ENCODE measurements at places on chromosomes 1 and 21.

GRCh38 chr1:156379420-156380165 lies 10.6 kb downstream of the RHBG start:
- DNase-seq: no peak

DNA sequence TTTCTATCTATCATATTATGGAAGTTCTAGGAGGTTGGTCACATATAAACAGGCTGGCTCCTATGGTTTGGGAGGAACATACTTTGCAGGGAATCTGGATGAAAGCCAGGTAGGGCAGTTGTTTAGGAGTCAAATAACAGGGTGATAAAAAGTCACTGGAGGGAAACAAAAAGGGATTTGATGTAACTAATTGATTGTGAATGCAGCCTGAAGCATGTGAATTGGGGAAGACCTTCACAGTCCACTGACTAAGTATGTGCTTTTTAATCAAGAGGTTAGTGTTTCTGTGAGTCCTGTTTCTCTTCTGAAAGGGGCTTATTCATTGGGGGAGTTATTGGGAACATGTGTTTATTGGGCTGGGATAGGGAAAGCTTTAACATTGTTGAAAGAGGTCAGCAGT lies 41.3 kb downstream of the HMCN1 start:
- DNase-seq: no peak

- DNase-seq: no peak
Observed at GRCh38 chr1:172821609-172822274, 162.8 kb downstream of the FASLG start.

DNA sequence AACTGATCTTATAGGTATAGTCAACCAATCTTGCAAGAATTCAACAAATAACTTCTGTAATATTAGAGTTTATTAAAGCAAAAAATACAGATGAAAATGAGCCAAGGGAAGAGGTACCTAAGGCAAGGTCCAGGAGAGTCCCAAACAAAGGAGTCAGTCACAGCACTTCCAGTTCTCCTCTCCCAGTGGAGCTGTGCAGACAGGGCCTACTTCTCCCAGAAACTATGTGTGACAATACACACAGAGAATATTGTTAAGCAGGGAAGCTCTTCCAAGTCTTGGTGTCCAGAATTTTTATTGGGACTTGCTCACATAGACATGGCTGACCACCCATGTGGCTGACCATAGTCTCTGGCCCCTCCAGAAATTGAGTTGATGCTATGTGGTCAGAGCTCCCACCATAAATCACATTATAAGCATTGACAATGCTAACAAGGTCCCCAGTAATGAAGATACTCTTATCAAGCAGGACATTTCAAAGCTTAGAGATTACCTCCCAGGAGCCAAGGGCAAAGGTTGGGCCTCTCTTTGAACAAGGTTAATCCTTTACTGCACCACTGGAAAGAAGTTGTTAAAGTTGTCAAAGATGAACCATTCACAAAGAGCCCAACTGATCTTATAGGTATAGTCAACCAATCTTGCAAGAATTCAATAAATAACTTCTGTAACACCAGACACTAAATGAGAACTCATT lies 3.5 kb upstream of the CD244 start:
- DNase-seq: no peak

DNA sequence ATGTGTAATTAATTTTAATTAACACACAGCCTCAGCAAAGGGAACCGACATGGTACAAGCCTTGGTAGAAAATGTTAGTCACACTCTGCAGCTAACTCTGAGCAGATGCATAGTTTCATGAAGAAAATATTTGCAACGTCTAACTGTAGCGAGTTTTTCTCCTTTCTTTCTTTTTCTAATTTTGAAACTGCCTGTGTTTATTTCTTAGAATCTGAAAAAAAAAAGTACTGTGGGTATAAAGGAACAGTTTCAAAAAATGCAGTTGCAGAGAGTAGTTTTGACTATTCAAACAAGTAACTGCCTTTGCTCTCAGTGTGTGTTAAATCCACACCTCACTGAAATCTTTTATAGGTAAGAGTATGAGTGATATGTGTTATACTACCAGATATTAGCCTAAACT lies 149.9 kb upstream of the C1orf105 start:
- no peak for DNase-seq

- no peak for DNase-seq
Observed at GRCh38 chr1:89607156-89607555, 25.8 kb upstream of the LRRC8C start.

- no peak for DNase-seq
Observed at GRCh38 chr1:72357411-72357810, 75.1 kb upstream of the NEGR1 start.

- no peak for DNase-seq
Observed at GRCh38 chr1:43329995-43330751, 7.4 kb upstream of the MPL start.

- no peak for DNase-seq
Observed at GRCh38 chr1:199020051-199020450, 381.2 kb downstream of the PTPRC start.

GRCh38 chr1:109906160-109906838 lies 4.3 kb upstream of the CSF1 start:
- no peak for DNase-seq

DNA sequence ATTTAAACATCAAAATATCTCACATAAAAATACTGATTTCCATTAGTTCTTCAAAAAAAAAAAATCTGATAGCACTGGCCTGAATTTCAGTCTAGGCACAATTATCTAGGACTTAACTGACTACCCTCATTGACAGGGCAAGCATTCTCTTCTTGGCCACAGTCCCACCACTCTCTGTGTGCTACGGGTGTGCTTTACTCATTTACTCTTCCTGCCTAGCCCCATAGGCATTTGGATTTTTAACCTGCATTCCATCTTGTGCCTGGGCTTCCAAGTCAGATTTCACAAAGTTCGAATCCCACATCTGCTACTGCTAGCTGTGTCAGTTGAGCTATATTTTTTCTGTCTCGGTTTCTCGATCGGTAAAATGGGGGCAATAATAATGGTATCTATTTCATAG lies 38.0 kb downstream of the PTPN14 start:
- no peak for DNase-seq

DNA sequence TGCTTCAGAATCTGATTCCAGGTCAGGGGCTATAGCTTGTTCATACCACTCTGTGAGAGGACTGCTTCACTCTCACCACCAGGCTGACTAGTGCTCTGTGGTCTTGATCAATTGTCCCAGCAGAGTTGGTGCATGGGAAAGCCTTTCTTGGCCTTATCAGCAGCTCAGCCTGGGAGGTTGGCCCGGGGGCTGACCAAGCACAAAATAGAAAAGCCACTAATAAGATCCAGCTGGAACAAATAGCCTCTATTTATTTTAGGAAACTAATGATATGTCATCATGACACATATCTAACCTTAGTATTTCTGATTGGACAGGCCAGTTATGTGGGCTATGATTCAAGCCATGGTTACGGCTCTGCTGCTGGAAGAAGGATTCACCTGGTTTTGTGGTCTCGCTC lies 134.2 kb downstream of the GDAP2 start:
- DNase-seq: no peak

GRCh38 chr1:170239445-170239844 lies 93.7 kb downstream of the NTMT2 start:
- no peak for DNase-seq

- no peak for DNase-seq
Observed at GRCh38 chr1:59669752-59670312, 144.9 kb upstream of the HOOK1 start.

GRCh38 chr1:219296430-219297355 lies 123.0 kb downstream of the LYPLAL1 start:
- no peak for DNase-seq

- no peak for DNase-seq
Observed at GRCh38 chr1:21260405-21261125, 29.7 kb downstream of the ECE1 start.

GRCh38 chr21:32728456-32728839 lies 635 bp upstream of the SYNJ1 start:
- no peak for DNase-seq

- DNase-seq: no peak
Observed at GRCh38 chr1:205283270-205284147, 38.0 kb downstream of the NUAK2 start.

DNA sequence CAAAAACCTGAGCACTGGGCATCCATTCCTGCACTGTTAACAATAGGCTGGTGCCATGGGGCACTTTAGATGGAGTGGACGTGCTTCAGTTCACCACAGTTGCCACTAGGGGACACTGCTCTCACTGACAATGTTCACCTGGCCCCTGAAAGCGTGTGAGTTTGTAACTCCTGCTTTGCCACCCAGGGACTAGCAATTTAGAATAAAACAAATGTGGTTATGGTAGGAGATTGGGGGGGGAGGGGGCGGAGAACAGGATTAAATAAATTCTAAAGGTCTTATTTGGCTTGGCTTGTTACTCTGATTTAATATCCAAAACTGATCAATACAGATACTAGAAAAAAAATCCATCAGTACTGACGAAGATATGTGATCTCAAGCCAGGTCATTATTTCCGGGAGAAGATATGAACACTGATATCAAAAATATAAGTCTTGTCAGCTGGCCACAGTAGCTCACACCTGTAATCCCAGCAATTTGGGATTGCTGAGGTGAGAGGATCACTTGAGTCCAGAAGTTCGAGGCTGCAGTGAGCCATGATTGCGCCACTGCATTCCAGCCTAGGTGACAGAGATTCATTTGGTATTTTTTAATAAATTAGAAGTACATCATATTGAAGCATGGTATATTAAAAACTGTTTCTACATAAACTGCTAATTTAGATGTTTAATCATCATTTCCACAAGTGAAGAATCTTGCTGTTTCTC lies 23.2 kb downstream of the INTS7 start:
- peak; percentile 44 for DNase-seq

- DNase-seq: no peak
Observed at GRCh38 chr1:12608311-12608957, 9.6 kb downstream of the DHRS3 start.

GRCh38 chr1:21520899-21521716 lies 11.9 kb downstream of the ALPL start:
- DNase-seq: no peak

DNA sequence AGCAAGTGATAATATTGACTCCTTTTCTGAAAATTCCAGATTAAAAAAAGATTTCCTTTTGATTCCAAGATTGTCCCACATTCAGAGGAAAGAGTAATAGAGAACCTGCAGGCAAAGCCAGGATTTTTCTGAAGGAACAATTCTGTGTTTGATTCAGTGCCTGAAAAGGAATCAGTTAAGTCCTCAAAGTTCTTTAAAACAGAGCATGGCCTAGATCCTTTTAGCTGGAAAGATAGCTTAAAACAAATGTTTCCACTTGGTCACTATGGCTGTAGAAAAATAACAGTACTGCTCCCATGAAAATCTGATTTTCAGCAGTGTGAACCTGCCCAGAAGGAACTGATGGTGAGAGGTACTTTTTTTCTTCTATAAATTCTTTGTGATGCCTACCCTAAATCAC lies 41.8 kb downstream of the HS2ST1 start:
- no peak for DNase-seq

GRCh38 chr1:201625226-201625761 lies 86.4 kb downstream of the NAV1 start:
- DNase-seq: no peak

DNA sequence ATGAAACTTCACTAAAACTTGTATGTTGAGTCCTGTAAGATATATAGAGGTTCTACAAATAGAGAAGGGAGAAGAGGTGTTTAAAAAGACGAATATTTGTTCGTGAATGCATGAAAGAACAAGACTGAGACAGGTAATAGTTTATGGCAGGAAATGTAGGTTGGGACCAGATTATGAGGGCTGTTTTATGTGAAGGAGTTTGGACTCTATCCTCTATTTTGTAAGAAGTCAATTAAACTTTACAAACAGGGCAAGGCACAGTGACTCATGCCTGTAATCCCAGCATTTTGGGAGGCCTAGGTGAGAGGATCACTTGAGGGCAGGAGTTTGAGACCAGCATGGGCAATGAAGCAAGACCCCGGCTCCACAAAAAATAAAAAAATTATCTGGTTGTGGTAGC lies 5.7 kb downstream of the SLC35A3 start:
- DNase-seq: no peak

DNA sequence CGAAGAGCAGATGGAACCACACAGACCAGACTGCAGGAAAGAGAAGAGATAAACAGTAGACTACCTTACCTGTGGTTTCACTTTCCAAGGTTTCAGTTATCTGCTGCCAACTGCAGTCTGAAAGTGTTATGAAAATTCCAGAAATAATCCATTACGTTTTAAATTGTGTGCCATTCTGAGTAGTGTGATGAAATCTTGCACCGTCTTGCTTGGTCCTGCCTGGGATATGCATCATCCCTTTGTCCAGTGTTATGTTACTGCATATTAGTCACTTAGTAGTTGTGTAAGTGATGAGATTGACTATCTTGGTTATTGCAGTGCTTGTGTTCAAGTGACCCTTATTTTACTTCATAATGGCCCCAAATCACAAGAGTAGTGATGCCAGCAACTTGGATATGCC lies 33.9 kb downstream of the DNAJC6 start:
- DNase-seq: no peak

- DNase-seq: no peak
Observed at GRCh38 chr1:8259498-8260290, 58.2 kb upstream of the SLC45A1 start.

- no peak for DNase-seq
Observed at GRCh38 chr21:36615274-36615964, 83.5 kb upstream of the SIM2 start.

- no peak for DNase-seq
Observed at GRCh38 chr1:3790500-3790923, 5.8 kb downstream of the LRRC47 start.

DNA sequence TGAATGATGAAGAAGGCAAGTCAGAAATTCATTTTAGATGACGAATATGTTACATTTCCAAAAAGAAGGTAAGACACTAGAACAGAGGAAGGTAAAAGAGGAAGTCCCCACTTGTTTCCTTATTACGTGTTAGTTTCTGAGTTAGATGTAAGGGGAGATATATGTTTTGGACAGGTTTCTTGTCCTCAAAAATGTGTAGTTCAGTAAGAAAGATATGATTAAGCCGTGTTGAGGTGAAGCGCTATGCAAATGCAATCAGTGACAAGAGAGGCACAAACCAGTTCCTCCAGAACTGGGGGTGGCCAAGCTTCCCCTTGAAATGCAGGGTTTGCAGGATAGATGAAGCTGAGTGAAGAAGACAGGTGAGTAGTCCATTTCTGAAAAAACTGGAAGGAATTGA lies 293.3 kb upstream of the RUNX1 start:
- no peak for DNase-seq

GRCh38 chr1:180912211-180912800 lies 391 bp upstream of the KIAA1614 start:
- no peak for DNase-seq
